HFFc6 (cell line): ENCODE measurements at places on chromosomes 2 and 18. TPM values are rescaled to one million over a fixed set of nuclear protein-coding genes. Genes with fewer than 3 reads are reported as not detected.

Gene STAM2
- total RNA-seq, result 31.3 to 40.3 TPM (median 34.2 TPM) in 3 replicates

DNA sequence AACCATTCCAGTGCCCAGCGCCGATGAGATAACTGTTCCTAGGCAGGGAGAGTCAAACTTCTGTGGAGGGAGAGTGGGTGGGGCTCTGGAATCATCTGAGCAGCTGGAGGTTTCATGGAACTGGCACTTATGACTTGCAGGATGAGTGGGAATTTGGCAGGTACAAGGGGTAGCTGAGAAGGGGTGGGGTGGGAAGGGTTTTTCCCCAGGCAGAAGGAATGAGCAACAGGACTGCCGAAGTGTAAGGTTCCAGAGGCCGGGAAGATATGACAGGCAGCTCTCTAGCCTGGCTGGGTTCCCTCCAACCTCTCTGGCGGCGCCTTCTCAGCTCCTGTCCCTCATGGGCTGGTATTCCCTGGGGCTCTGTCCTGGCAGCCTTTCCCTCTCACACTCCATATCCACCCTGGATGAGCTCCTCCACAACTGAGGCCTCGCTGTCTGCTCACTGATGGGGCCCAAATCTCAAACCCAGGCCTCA is 2.5 kb upstream of the TET3 start:
- DNase-seq, result no peak

DNA sequence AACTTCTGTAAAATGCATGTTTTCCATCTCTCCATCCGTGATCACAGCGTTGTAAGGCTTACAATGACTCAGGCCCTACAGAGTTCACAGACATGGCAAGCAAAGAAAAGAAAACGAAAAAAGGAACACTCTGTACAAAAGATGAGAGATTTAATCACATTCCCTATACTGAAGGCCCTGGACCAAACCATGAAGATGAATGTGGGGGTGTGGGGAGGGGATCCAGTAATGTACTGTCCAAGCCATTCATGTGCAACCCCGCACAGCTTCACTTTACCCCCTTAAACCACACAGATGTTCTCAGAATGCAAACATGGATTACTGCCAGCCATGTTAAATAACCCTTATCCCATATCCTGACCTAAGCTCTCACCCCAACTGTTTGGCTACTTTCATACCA is 391.1 kb downstream of the NCKAP5 start:
- no peak for DNase-seq

- no peak for DNase-seq
These were observed 164.2 kb upstream of the ETAA1 start for GRCh38 chr2:67232936-67233335.

DNA sequence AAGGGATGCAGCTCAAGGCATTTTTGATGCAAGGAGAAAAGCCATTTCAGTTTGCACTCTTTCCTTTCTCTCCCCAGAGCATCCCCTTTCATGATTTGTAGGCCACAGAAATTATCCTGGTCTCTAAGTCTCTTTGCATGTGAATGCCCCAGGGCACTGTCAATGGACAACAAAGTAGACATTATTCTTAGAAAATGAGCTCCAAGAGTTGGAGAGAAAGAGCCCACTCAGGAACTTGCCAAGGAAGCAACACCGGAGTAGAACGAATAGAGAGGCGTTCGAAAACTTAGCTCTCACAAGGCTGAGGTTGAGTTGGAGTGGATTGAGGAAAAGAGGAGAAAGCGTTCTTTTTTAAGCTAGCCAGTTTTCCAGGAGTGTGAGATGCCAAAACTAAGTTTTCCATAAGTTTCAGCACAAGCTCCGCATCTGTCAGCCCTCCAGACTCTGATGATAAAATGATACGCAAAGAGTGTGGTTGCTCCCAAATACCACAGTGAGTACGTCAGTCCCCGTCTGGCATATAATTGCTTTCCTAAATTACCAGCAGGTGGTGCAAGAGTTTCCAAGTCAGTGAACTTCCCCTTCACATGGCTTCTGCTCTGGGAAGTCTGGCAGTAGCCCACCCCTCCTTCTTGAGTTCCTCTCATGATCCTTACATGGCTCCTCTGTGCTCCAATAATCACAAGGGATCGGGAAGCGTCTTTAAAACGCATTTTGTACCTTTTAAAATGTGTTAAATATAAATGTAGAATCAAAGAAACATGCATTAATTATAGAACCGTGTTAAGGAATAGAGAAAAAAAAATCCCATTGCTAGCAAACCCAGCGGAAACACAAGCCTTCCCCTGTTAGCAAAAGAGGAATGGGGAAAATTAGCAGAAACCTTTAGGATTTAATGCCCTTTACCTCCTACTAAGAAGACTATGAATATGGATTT is 1060.6 kb upstream of the FANCL start:
- peak; percentile 3 for DNase-seq

DNA sequence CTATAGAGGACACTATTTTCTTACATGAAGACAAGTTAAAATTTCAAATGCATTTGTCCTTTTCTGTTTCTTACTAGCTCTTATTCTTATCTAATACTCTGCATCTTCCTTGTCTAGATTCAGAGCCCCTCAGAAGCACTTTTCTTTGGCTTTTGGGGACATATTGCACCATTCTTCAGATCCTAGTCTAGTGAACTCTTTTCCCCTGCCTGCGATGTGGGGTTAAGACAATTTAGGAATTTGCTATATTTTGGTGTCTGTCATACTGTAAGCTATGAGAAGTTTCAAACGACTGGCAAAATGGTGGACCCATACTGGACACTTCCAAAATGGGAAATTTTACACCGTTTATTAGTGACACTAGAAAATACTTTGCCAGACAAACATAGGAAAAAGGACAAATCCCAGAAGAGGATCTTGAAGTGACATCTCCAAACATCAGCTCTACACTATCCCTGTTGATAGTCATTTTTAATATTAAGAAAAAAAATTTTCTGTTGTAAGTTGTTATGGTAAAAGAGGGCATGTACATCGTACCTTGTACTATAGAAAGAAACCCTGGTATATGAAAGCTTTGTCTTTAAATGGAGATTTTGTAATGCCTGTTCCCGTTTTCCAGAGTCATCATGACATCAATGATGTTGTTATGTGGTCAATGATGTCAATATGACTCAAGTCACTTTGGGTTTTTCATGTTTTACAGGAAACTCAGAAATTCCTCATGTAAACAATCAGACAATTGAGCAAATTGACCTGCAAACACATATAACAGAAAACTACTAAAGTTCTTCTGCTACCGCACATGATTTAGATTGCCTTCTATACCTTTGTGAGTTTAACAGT is 4.4 kb upstream of the KYNU start:
- DNase-seq, result peak; percentile 68

Gene CROCC2
- total RNA-seq, result not detected in 2 replicates

Gene NT5C1B
- total RNA-seq, result not detected in 3 replicates
